Stimulated activated memory B cell treated with anti-CD40 and anti-IgM and Interleukin-4, amounts not matched to agents 10 μg/mL and 1 μg/mL and 100 μg/mL, for 72 hours (primary cell): ENCODE measurements at places on chromosomes 5 and 9.

GRCh38 chr9:72526901-72527800 is 5.7 kb downstream of the TMC1 start:
- peak; percentile 85 for ATAC-seq

- no peak for ATAC-seq
These were observed 423.8 kb upstream of the SMARCA2 start for GRCh38 chr9:1591310-1591709.

GRCh38 chr9:78620303-78620702 is 323.4 kb downstream of the PSAT1 start:
- ATAC-seq = no peak

GRCh38 chr5:146378986-146379385 is 40.3 kb downstream of the POU4F3 start:
- ATAC-seq = no peak

DNA sequence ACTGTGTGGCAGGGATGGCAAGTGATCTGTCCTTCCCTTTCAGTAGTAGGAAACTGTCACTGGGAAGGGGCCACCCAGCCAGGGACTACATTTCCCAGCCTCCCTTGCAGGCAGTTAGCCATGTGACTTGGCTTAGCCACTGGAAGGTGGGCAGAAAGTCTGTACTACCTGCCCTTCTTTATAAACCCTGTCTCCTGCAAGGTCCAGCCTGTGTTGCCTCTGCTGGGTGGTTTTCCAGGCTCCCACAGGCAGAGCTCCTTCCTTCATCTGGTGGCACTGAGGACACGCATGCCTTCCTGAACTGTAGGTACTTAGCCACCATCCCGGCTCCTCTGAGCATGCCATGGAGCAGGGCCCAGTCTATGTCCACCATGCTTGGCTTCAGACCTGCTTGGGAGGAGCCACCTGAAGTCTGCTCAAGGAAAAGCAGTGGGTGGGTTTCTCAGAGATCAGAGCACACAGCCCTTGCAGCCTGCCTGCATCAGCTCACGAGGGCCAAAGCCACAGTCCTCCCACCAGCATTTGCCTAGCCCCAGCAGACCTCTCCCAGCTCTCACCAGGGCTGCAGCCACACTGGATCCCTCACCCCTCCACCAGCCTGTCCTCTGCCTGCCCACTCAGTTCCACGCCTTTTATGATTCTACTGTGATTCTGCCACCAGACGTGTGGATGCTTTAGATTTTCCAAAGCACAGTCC is 16.7 kb upstream of the SLC25A51 start:
- ATAC-seq = no peak

GRCh38 chr5:53133020-53133419 is 23.5 kb upstream of the MOCS2 start:
- ATAC-seq = no peak

GRCh38 chr5:14590949-14591348 is 9.4 kb downstream of the OTULINL start:
- no peak for ATAC-seq

DNA sequence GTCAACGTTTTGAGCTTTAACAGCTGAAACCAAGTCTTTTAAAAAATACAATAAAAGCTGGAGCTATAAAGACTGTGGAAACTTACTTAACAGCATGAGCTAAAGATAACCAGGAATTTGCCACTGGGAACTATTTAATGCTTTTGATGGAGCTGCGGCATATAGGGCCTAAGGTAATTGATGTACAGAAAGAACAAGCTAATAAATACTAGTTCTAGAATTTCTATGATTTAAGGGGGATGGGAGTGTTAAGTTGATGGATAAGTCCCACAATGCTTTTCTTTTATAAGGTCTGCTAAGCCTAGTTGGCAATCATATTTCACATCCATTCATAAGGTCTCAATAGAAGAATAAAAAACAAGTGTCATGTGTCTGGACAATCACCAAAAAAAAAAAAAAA is 334.0 kb upstream of the DMAC1 start:
- ATAC-seq = no peak

- ATAC-seq = no peak
These were observed 71.1 kb downstream of the LPAR1 start for GRCh38 chr9:110967196-110967595.

GRCh38 chr9:119298076-119298853 is 71.0 kb downstream of the BRINP1 start:
- ATAC-seq = peak; percentile 48

- no peak for ATAC-seq
These were observed at the start of gene HAND1 for GRCh38 chr5:154478224-154478565. Gene HAND1 (minus strand): TSS chr5:154478227. CDS start chr5:154478008, 219 bp downstream.

GRCh38 chr9:32427111-32427873 is 42.8 kb downstream of the ACO1 start:
- no peak for ATAC-seq

GRCh38 chr9:109507421-109507838 is 9.3 kb upstream of the PTPN3 start:
- no peak for ATAC-seq

DNA sequence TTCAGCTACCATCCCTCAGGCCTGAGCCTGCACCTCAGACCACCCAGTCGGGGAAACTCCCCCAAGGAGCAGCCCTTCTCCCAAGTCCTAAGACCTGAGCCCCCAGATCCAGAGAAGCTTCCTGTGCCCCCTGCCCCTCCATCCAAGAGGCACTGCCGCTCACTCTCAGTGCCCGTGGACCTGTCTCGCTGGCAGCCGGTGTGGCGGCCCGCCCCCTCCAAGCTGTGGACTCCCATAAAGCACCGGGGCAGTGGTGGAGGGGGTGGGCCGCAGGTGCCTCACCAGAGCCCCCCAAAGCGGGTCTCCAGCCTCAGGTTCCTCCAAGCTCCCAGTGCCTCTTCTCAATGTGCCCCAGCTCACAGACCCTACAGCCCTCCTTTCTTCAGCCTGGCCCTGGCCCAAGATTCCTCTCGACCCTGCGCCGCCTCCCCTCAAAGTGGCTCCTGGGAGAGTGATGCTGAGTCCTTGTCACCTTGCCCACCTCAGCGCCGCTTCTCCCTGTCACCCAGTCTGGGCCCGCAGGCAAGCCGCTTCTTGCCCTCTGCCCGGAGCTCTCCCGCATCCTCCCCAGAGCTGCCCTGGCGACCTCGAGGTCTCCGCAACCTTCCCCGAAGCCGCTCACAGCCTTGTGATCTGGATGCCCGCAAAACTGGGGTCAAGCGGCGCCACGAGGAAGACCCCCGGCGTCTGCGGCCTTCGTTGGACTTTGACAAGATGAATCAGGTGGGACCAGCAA is 7.0 kb downstream of the FAM53C start:
- no peak for ATAC-seq

GRCh38 chr9:124623966-124624734 is 117.0 kb upstream of the NR5A1 start:
- ATAC-seq = no peak

- ATAC-seq = no peak
These were observed 12.7 kb downstream of the KCTD16 start for GRCh38 chr5:144183254-144183889.

DNA sequence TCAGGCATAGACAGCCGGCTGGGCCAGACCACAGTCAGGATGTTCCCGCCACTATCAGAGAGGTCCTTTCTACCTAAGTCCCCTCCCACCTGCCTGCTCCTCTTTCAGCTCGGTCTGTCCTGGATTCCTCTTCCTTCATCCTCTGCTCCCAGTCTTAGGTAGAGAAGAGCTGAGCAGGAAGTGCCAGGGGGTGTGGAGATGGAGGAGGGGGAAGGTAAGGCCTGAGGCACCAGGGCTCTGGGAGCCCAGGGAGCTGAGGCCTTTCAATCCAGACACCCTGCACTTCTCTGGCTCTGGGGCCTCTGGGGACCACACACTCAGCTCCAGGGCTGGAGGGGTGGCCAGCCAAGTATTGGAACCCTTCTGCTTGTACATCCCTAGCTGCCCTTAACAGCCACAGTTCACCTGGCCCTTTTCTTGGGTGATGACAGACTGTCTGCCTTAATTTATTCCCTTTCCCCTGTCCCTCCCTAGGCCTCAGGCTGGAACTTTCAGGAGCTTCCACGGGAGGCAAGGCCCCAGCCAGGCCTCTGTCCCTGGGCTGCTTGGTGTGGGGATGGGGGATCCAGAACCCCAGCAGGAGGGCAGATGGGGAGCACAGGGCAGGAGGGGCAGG is 15.6 kb downstream of the IRF1 start:
- ATAC-seq = no peak

- ATAC-seq = no peak
These were observed 161.2 kb downstream of the GNA14 start for GRCh38 chr9:77486968-77487367.

DNA sequence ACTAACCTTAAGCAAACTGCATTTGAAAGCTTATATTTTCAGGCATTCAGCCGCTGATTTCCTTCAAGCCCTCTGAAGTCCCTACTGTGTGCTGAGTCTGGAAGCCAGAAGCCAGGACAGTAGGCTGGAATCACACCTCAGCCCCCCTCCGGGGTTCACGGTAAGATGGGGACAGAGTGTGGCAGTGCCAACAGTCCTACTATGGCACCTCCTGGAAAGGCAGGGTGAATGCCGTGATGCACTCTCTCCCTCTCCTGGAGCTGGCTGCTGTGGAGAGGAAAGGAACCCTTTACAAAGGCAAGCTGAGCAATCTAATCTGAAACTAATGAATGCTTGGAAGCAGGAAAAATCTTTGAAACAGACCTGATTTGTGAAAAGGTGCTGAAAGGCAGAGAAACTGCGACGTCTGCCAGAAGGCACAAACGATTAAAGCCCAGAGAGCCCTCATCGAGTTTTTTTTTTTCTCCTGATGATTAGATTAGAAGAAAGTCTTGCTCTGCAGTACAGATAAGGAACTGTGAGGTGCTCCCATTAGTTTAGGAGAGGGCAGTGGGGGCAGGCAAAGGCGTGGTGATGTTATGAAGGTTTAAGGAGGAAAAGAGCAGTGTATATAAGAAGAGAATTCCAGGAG is 21.0 kb downstream of the ANKH start:
- no peak for ATAC-seq

DNA sequence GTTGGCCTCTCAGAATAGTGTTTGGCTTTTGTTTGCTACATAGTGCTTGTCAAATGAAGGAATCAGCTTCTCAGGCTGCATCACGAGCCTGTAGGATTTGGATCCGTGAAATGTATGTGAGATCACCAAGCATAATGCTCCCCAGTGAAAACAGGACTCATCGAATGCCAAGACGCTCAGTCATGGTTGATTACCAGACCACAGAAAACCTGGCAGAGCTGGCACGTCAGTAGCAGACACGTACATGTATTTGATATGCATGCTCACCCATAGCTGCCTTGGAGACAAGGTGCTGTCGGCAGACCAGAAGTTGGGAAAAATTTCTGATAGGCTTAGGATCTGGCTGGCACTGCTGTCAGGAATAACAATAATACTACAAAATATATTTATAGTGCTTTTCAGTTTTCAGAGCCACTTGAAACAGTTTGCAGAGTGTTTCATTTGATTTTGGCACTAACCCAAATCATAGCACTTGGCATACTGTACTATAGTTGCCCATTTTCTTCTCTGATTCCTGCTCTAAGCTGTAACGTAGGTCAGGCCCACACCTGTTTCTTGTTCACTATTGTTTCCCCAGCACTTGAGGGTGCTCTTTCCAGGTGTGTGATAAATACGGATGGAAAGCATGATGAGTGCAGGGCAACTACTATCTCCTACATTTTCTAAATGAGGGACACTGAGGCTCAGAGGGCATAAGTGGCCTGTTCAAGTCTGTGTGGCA is 226.1 kb downstream of the NR3C1 start:
- ATAC-seq = no peak

DNA sequence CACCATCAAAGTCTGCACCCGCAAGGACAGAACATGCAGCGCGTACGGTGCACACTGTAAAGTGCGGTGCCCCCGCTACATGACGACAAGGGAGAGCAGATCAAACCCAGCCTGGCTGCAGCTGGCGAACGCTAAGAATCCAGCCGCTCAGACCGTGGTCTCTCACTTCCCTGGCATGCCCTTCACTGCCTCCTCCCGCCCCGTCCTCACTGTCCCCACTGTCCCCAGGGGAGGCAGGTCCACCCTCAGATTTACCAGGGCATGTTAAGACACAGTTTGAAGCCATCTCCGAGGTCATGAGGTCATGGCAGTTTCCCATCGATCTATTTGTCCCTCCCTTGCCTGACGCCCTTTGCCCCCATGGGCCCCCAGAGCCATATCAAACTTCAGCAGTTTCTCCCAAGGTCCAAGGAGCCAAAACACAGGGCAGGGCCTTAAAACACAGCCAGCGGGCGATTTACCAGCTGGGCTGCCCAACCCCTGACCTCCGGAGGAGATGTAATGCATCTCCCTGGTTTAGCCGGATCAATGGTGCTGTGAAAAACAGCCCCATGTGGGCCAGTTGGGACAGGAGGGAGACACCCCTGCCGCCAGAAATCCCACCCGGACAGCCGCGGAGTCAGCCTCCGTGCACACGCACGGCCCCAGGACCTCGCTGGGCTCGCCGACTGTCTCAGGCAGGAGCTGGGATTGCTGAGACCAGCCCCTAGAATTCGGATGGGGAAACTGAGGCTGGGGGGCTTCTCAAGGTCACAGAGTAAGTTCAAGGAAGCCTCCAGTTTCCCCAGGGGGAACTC is 52.3 kb upstream of the FUBP3 start:
- ATAC-seq = no peak

DNA sequence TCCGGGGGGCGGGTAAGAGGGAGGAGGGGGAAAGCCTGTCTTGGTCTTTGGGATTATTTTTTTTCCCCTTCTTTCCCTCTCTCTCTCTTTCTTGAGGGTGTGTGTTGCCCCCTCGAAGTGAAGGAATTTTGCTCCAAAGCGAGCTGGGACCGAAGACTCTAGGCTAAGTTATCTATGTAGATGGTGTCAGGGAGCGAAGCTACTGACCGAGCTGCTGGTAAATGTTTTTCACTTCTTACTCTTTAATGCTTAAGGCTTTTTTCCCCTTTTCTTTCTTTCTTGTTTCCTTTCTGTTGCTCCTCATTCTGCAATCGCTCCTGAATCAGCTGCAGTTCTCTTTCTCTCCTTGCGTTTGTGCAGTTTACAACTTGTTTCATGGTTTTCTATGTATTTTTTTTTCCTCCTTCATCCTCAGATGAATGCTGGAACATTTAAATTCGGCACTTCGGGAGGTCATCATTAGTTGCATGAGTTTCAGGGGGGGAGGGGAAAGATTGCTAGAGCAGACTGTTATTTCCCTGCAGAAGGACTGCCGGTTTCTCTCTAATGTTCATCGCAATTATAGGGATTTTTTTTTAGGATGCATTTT is 1312.0 kb upstream of the WWC1 start:
- no peak for ATAC-seq

- no peak for ATAC-seq
These were observed 112.0 kb upstream of the KCNN2 start for GRCh38 chr5:114249823-114250222.

- peak; percentile 45 for ATAC-seq
These were observed 203.2 kb upstream of the IRX1 start for GRCh38 chr5:3392306-3392939.

DNA sequence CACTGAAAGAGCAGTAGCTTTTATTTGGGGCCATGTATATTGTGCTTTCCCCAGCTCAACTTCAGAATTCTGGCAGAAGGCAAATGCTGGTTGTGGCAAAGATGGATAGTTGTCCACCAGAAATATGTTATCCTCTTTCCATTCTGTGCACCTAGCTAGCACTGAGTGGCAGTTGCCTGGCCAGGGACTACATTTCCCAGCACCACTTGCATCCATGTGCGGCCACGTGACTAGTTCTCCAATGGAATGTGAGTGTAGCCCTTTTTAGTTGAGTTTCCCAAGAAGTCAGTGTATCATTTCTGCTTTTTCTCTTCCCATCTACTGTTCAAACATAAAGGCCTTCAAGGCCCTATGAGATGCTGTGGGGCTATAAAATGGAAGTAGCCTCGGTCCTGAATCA is 354.0 kb upstream of the CLINT1 start:
- no peak for ATAC-seq
